ENCODE measurements at places on chromosomes 6 and 20.

DNA sequence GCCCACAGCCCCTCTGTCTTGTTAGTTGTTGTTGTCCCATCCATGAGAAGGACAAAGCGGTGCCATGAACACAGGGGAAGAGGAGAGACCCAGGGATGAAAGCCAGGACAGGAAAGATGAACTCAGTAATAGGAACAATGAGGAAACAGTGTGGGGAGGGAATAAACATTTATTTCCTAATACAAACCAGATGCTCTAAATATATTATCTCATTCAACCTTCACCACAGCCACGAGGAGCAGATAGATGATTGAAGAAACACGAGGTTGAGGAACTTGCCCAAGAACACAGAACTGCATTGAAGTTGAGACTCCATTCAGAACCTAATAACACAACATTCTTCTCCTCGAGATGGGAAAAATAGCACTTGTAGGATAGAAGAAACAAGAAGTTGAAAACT, 53.0 kb upstream of the AIG1 start:
- no peak for DNase-seq

GRCh38 chr20:41599699-41600104, 18.5 kb downstream of the CHD6 start:
- DNase-seq = no peak

DNA sequence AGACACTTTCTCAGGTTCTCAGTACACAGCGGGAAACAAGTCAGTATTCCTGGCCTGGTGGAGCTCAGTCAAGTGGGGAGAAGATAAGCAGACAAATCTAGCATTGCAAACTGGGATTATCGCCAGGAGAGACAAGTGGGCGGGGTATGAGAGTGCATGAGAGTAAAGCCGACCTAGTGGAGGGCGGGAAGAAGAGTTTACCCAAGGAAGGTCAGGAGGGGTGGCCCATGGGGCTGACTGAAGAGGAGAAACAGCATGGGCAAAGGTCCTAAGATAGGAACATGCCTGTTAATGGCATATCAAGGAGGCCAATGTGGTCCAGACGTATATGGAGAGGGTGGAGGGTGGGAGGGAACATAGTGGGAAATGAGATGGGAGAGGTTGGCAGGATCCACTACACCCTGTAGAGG, 12.4 kb upstream of the CSNK2A1 start:
- DNase-seq = no peak

GRCh38 chr6:35922139-35922554, 1.2 kb upstream of the SRPK1 start:
- no peak for DNase-seq

GRCh38 chr20:61900011-61900944, 165.4 kb downstream of the TAF4 start:
- DNase-seq = no peak

DNA sequence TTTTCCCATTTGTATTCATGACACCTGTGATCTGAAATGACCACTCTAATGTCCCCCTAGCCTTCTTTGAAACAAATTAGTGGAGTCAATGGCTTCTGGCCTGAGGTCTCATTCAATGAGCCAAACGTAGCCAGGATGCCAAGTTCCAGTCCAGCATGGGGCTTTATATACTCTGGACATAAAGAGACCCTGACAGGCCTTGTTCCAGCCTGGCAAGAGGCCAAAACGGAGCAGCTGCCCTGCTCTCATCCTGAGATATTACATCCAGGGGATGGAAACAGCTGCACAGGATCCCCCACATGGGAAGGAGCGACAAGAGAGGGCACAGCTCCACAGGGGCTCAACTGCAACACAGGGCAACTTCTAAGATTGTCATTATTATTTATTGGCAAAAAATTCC, 437.8 kb downstream of the CDH26 start:
- DNase-seq = no peak

DNA sequence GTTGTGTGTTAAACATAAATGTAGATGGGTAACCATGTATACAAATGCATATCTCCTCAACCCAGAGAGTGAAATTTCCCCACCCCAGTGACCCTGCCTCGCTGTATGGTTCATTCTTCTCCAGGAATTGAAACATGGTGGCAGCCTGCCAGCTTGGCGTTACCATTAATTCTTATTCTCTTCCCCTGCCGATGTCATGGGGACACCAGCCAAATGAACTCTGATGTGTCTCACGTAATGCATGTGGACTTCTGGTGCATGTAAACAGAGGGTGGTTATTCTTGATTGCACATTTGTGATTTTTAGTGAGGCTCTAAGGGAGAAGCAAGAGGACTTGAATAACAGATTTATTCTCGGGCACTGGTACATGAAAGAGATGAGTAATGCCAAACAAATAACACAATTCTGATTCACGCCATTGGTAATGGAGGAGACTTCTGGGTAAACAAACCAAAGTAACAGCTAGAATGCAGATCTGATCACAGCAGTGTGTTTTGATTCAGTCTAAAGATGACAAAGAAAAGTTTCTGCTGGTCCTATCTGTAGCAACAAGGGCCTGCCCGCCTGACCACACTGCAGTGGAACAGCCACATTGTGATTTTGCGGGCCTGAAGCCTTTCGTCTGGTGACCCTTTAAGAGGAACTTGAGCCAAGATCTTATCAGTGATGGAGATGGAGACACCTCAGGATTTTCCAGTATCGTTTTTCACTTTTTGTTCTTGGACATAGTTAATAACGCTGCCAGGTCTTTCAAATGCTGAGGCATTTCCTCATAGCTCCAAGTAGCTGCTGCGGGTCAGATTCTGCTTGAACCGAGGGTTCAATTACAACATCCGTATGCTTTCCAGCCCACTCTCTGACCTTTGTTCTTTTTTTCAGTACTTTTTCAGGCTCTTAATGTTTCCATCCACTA, 171.8 kb upstream of the AKAP12 start:
- no peak for DNase-seq

DNA sequence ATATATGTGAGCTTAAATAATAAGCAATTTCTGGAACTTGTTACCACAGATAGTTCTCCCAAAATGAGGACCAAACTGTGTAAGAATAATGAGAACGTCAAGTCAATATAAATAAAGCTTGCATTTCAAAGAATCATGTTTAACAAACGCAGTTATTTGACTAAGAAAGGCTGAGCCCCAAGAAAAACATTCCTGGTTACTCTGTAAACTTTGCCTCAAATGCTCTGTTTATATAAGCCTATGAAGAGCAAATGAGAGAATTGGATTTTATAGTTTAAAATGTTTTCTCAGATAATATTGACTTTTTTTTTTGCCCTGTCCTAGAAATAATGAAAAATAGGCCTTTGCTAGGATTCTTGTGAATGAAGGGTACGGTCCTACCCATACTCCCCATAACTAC, 81.3 kb downstream of the C6orf52 start:
- DNase-seq = no peak

DNA sequence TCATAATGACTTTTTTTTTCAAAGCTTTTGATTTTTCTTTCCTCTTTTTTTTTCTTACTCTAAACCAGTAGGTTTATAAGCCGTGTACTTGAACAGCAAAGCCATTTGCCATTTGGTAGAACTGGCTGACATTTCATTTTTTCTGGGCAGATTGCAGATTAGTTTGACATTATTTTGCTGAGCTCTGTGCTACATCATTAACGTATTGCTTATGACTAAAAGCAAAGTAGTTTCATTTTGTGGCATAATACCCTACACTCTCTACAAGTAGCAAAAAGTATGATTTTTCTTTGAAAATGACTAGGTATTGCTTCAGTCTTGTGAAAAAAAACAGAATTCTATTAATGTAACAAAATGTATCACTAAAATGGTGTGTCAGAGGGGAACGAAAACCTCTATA, 141.3 kb downstream of the GRIK2 start:
- no peak for DNase-seq

DNA sequence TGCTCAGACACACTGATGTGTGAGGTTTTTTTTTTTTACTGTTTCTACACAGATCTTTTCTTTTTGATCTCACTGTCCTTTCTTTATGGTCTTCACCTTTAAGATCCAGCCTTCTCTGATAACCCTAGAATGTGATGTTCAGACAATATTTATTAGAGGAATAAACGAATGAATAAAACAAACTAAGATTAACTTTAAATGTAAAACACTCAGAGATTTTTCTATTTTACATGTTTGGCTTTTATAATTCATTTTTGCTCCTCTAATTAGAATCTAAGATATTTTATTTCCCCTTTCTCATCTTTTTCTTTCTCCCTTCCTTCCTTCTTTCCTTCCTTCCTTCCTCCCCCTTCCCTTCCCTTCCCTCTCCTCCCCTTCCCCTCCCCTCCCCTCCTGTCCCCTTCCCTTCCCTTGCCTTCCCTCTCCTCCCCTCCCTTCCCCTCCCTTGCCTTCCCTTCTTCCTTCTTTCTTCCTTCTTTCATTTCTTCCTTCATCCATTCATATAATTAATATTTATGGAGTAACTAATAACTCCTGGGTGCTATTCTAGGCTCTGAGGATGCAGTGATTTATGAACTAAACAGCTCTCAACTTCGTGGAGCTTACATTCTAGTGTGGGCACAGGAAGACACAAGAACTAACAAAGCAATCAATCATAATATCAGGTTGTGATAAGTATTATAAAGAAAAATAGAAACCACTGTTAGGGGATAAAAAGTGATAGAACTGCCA, 133.5 kb upstream of the TSHZ2 start:
- no peak for DNase-seq

DNA sequence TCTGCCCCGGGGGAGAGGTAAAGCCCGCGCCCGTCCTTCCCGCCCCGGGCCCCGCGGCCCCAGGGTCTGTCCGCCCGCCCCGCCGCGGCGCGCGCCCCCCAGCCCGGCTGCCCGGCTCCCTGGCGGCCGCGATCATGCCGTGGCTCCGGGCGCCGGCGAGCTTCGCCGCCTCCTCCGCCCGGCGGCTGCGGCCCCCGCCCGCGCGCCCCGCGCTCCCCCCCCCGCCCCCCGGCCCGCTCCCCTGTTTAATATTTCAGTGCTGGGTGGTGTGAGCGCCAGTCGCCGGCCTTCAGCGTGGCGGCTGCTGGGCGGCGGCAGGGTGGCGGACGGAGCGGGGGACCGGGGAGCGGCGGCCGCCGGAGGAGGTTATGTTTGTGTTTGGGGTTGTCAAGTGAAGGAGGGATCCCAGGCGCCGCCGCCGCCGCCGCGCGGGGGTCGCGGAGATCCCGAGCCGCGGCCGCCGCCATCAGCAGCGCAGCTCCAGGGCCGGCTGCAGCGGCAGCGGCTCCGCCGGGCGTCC, at the start of gene HIVEP1:
Gene HIVEP1, plus strand, starts transcription at position 275 of the 520 bp plus-strand sequence. CDS start 3,317 bp downstream, outside the sequence.
- DNase-seq = no peak

- no peak for DNase-seq
Measured at GRCh38 chr6:152669895-152670294, 27.8 kb upstream of the MYCT1 start.

GRCh38 chr6:3871939-3872338, 22.8 kb downstream of the FAM50B start:
- DNase-seq = no peak

GRCh38 chr6:149933461-149933860, 8.4 kb upstream of the ULBP2 start:
- no peak for DNase-seq

- DNase-seq = peak; percentile 22
Measured at GRCh38 chr6:35919827-35920751, 809 bp downstream of the SRPK1 start.

DNA sequence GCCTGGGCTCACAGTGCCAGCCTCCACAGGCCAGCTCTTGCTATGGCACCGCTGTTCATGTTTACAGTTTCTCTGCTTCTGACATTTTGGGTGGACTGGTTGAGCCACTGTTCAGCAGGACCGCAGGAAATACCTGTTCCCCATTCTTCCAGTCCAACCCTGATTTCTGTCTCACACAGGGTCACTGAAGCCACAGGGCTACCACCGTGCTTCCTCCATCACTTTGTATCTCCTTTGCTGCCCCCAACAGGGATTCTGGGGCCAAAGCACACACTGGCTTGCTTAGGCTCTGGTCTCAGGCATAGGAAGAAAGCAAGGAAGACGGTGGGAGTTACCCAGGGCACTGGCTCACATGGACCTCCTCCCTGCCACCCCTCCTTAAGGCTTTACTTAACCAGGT, 164.5 kb downstream of the UNC5CL start:
- no peak for DNase-seq

DNA sequence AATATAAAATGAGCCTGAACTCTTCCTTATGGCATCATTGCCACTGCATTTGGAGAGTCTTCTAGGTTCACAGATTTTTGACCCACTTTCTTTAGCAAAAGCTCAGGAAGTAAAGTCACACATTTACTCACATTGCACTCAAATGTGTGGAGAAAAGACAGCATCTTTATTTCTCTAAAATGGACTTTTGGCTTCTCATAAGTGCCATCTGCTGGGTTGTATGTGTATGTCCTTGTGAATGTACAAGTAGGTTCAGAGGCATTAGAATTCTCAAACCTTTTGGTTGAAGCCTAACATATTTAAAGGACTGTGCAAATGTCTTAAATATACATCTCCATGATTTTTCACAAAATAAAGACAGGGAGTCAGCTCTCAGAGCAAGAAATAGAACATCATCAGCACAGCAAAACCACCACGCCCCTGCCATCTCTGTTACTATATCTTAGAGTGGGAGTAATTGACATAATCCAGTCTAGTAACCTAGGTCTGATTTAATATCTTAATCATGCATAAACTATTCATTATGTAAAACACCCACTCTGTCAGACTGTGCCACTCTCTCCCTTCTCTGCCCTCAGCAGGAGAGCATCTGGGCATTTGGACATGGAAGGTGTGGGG, 42.2 kb upstream of the SPTLC3 start:
- DNase-seq = no peak

- DNase-seq = no peak
Measured at GRCh38 chr6:26613689-26614683, 17.2 kb downstream of the ABT1 start.

DNA sequence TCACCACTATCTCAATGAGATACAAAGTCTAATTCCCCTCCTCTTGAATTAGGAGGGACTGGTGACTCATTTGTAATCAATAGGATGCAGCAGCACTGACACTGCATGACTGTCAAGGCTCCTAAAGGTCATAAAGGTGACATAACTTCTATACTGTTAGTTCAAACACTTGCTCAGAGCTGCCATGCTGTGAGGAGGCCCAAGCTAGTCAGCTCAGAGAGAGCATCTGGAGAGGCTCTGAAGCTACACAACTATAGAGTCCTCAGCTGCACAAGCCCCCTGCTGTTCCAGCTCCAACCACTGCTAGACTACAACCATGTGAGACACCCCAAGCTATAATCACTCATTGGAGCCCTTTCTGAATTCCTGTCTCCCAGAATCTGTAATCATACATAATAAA, 17.0 kb upstream of the HEY2 start:
- no peak for DNase-seq

DNA sequence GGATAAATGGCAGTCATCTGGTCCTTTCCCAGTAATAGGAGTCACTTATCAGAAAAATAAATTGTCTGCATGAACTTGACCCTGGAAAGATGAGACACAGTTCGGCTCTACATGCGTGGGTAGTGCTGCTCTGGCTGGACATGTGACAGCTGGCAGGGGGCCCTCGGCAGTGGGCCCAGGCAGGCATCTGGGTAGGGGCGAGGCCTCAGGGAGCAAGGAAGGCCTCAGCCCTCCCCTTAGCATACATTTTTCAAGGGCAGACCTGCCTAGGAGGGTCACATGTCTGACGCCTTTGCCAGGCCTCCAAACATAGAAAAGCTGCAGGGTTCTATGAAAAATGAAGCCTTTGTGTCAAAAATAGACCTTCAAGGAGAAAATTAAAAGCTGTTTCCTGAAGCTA, 12.8 kb upstream of the ILRUN start:
- DNase-seq = no peak

GRCh38 chr6:95587989-95588388, 10.7 kb downstream of the MANEA start:
- DNase-seq = no peak

- DNase-seq = no peak
Measured at GRCh38 chr6:84139311-84139710, 88.1 kb downstream of the CEP162 start.

GRCh38 chr20:58650181-58650775, 805 bp upstream of the STX16 start:
- no peak for DNase-seq

- no peak for DNase-seq
Measured at GRCh38 chr6:1296542-1296941, 15.4 kb upstream of the FOXQ1 start.
